Activated T-helper 1 cell treated with Interleukin-2 at 50 U/mL for 16 hours (primary cell): ENCODE measurements at places on chromosomes 16 and 17.
A peak's percentile ranks its signal among the peaks of the same experiment; 100 is the strongest.

- no peak for DNase-seq
Observed at GRCh38 chr17:2892305-2892971, 96.2 kb downstream of the RAP1GAP2 start.

DNA sequence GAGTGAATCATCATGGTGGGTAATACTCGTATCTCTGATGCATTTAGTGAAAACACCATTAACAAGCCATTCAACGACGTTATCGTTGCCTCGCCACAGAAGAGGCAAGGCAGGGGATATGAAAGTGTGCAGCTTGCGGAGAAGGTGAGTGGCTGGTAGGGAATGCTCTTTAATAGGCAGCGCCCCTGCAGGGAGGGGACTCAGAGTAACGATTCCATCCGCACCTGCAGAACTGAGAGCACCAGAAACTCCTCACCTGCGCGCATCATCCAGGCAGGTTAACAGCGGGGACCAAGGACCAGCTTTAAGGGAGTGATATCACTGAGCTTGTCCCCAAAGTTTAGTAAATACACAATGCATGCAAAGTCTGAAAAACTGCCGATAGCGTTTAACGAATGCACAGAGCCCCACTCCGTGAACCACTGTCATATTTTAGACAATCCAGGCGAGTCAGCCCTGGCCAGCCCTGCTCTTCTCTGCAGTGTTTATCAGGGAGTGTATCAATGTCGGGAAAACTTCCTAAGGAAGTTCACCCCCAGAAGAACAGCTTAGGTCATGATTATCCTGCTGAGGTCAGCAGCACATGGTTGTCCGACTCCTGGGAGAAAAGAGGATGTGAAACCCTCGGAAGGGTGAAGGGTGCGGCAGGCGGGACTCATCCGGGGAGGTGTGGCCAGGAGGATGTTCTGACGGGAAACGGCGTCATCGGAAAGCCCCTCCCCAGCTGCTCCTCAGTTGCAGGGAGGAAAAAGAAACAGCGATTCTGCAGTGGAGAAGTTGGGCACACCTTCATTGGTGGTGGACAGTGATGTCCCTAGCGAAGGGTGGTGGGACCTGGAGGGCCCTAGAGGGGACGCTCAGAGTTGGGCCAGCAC lies 68.5 kb upstream of the DNAH17 start:
- peak; percentile 18 for DNase-seq

- DNase-seq: no peak
Observed at GRCh38 chr16:65698791-65699321, 577.0 kb upstream of the CDH11 start.

DNA sequence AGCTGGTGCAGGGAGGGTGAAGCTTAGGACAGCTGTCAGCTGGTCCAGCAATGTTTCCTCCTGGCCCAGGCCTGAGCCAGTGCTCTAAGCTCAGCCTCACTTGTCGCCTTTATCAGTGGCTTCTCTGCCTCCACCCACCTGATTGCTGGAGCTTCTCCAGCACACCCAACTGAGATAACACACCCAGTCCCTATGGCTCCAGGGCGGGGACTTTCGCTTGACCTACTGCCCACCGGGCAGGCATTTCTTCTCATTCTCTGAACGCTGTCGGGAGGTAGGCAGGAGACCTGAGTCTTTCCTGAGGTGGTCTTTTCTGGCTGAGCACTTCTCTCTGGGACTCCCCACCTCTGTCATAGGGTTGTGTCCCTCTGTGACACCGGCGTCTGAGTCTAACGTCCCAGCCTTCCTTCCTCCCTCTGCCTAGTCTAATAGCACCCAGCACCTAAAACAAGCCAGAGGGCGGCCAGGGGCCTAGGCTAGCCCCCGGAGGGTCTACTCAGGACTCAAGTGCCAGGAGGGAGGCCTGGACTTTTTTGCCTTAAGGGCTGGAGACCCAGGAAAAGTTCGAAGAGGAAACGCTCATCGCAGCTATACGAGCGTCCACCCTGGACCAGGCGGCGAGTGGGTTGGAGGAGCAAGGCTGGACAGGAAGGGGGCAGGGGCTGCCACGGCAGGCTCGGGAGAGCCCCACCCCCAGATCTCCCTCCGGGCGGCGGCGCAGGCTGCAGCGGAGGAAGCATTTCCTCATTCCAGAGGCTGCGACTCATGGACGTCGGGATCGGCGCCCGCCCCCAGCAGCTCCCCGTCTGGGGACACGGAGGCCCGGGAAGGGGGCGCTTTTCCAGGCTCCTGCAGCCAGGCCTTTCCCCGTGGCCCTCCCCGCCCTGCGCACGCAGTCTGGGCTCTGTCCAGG lies 756 bp downstream of the TAX1BP3 start:
- no peak for DNase-seq

GRCh38 chr17:65305116-65305515 lies 167.9 kb downstream of the RGS9 start:
- no peak for DNase-seq

- peak; percentile 87 for DNase-seq
Observed at GRCh38 chr16:89115216-89115861, 21.7 kb downstream of the ACSF3 start.

- DNase-seq: no peak
Observed at GRCh38 chr16:79401157-79401556, 199.4 kb downstream of the MAF start.

DNA sequence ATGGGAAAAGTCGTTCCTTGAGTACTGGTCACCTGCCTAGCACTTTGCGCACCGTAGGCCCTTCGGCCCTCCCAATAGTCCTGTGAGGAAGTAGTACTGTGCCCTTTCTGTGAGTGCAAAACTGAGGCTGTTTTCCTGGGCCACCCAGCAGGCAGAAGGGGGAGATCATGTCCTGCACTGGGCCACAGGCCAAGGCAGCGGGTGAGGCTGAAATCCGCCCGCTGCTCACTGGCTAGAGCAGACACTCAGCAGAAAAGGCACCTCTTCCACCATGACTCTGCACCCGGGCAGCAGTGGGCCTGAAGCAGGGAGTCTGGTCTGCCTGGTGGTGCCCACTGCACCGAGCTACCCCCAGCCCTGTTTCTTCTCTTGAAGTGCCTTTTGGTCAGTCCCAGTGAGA lies 20.2 kb downstream of the METTL22 start:
- DNase-seq: no peak

DNA sequence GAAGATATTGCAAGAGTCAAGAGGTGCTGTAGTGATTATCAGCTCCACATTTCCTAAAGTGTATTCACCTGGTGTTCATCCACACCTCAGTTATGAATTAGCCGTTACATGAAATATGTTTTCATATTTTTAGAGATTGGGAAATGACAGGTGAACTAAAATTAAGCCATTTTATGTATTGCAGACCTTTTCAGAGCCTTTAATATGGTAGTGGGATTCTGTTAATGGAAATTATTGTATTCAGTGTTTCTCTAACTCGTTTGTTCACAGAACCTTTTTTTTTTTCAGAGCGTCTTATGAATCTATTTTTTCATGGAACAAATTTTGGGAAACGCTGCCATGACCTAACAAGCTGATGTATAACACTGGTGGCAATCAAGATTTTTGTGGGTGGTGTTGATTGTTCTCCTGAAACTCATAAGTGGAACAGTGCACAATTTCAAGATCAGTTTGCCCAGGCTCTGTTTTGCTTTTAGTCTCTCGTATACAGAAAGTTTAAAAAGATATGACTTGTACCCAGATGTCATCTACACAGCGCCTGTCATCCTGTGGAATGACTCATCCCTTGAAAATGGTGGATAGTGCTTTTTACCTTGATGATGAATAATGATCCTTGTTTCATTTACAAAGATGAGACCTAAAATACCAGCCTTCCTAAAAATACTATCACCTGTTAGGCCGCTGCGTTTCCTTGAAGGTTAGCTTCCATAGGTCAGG lies 88.8 kb downstream of the ARHGAP44 start:
- DNase-seq: no peak

GRCh38 chr16:64240586-64240985 lies 881.3 kb downstream of the CDH11 start:
- no peak for DNase-seq

GRCh38 chr16:12504312-12504711 lies 299.4 kb downstream of the CPPED1 start:
- DNase-seq: no peak

DNA sequence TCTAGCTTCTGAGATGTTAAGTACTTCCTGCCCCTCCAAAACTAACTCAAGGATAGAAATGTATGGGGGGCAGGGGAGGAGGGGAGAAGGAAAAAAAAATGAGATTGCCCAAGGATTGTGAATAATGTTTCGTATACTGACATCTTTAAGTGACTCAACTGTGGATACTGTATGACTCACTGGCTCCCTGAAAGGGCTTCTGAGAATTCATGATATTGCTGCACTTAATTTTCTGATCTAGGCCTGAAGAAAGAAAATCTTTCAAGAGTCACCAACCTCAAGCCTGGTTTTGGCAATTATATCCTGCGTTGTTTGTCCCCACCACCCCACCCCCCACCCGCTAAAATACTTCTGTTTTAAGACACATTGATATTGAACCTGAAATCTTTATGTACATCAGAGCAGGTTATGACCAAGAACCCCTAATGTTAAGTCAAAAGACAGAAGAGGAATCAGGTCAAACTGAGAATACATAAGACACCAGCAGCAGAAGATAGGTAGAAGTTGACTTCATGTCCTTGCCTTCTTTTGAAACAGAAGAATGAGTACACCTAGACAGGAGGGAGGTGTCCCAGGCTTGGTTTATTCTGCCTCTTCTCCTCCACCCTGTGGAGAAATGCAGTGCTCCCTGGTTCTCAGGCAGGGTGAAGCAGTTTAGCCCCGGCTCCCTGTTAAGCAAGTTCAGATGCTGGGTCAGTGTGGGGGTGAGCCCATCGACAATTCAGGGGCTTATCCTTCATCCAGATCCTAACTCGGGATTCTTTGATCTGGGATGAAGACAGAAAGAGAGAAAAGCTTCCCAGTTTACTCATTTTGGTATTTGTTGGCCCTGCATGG lies 3.3 kb upstream of the FBXL20 start:
- DNase-seq: no peak

- no peak for DNase-seq
Observed at GRCh38 chr17:69558796-69559195, 144.3 kb downstream of the MAP2K6 start.

GRCh38 chr16:15827709-15828343 lies 29.0 kb downstream of the MYH11 start:
- DNase-seq: no peak

GRCh38 chr17:76013377-76013932 lies 12.8 kb downstream of the CDK3 start:
- DNase-seq: no peak

- no peak for DNase-seq
Observed at GRCh38 chr16:12188061-12188934, 211.8 kb downstream of the SNX29 start.

- DNase-seq: no peak
Observed at GRCh38 chr17:49456183-49456965, 38.7 kb upstream of the NGFR start.

DNA sequence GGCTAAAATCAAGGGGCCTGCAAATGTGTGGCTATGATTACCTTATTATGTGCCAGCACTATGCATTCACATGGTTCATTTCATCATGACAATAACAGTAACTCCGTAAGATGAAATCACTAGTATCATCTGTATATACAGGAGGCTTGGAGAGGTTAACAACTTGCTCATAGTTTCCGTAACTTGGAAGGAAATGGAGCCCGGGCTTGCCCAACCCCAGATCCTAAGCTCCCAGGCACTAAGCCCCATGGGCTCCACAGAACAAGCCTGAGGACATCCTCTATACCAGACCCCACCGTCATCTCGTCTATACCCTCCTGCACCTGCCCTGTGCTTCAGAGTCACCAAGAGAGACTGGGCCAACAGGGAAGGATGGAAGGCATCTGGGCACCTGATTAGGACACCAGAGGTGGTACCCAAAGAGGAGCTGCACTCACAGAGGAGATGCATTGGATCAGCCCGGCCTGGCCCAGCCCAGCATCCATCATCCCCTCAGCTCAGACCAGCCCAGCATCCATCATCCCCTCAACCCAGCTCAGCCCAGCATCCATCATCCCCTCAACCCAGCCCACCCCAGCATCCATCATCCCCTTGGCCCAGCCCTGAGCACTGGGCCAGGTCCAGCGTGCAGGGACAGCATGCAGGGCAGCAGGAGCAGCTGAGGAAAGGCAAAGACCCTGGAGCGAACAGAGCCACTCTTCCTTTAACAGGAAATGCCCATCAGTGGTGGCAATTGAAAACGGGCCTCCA lies 28.5 kb downstream of the NSMCE1 start:
- no peak for DNase-seq

DNA sequence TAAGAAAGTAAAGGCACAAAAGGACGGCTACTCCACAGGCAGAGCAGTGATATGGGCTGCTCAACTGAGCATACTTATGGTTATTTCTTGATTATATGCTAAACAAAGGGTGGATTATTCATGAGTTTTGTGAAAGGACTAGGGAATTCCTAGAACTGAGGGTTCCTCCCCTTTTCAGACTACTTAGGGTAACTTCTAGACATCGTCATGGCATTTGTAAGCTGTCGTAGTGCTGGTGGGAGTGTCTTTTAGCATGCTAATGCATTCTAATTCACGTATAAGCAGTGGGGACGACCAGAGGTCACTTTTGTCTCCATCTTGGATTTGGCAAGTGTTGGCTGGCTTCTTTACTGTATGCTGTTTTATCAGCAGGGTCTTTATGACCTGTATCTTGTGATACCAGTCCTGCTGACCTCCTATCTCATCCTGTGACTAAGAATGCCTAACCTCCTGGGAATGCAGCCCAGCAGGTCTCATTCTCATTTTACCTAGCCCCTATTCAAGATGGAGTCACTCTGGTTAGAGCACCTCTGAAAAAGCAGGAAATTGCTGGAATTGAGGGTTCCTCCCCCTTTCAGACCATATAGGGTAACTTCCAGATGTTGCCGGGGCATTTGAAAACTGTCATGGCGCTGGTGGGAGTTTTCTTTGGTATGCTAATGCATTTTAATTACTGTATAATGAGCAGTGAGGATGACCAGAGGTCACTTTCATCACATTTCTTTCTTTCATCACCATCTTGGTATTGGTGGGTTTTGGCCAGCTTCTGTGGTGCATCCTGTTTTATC lies 388.5 kb downstream of the XYLT1 start:
- no peak for DNase-seq

GRCh38 chr17:17414341-17414805 lies 62.4 kb upstream of the MED9 start:
- DNase-seq: no peak

- no peak for DNase-seq
Observed at GRCh38 chr16:87487361-87487924, 5.4 kb downstream of the ZCCHC14 start.

- no peak for DNase-seq
Observed at GRCh38 chr16:11180489-11180888, 75.5 kb downstream of the SOCS1 start.

DNA sequence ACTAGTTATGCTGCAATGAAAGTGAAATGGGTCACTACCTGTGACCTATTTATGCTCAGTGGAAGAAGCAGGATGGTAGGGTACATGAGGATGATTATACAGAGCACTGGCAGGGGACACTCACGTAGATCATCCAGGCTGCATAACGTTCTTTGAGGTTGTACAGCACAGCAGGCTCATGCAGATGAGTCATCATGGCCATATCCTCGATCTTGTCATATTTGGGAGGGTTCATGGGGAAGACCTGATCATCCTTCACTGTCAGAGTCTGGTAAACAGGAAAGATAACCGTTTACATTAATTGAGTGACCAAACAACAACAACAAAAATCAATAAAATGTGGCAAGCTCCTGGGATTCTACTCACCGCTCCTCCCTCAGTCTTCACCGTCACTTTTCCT lies 2.1 kb downstream of the MYH2 start:
- DNase-seq: no peak

GRCh38 chr16:27779641-27780164 lies 229.8 kb downstream of the KATNIP start:
- no peak for DNase-seq
